Lower leg skin (tissue), 4 donors: ENCODE measurements at places on chromosomes 5 and 9.

GRCh38 chr5:10760096-10760920 is 726 bp downstream of the DAP start:
- DNase-seq: peak; percentile 89

- no peak for DNase-seq
Measured at GRCh38 chr9:13688223-13688989, 408.9 kb upstream of the MPDZ start.

GRCh38 chr9:125356032-125356431 is 94.4 kb downstream of the GAPVD1 start:
- no peak for DNase-seq

- no peak for DNase-seq
Measured at GRCh38 chr9:130944510-130945058, 5.5 kb upstream of the FIBCD1 start.

GRCh38 chr9:112939418-112939817 is 48.7 kb upstream of the SLC46A2 start:
- no peak for DNase-seq

DNA sequence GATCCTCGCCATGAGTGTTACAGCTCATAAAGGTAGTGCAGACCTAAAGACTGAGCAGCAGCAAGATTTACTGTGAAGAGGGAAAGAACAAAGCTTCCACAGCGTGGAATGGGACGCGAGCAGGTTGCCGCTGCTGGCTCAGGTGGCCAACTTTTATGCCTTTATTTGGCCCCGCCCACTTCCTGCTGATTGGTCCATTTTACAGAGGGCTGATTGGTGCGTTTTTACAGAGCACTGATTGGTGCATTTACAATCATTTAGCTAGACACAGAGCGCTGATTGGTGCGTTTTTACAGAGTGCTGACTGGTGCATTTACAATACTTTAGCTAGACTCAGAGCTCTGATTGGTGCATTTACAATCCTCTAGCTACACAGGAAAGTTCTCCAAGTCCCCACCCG is 13.9 kb downstream of the PLK2 start:
- DNase-seq: no peak

DNA sequence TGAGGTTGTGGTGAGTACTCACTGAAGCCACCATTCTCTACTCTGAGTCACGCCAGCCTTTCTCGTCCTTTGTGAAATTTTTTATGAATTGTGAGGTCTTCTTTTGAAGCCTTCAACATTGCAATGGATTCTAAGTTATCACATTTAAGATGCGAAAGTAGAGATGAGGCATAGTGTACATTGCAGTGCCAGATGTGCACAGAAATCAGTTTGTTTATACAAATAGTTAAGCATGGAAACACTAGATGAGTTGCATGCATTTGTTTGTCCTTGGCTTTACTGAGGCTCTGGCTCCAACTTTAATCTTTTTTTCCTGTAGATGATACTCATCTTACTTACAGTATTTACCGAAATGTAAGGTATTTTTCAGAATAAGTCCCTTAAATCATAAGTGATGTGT is 453.7 kb upstream of the RIOK2 start:
- DNase-seq: no peak

- no peak for DNase-seq
Measured at GRCh38 chr5:133947431-133947841, 21.0 kb downstream of the C5orf15 start.
